ENCODE measurements at places on chromosomes 5 and 9.

GRCh38 chr9:101064206-101064605, 35.7 kb downstream of the PLPPR1 start:
- DNase-seq, result no peak

- DNase-seq, result no peak
These were observed 34.2 kb downstream of the LYRM7 start for GRCh38 chr5:131204964-131205363.

DNA sequence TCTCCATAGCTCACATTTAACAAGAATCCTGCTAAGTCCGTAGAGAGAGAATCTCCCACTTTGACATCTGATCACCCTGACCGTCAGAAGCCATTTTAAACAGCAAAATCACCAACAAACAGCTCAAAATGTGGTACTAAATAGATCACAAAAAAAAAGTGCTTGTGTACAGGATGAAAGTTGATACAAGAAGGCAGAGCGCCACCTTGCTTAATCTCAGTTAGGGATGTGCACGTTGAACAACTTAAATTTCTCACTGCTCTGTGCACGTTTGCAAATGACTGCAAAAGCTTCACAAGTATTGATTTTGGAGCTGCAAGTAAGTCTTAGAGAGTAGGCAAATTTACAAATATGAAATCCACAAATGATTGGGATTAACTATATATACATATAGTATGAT, 63.1 kb upstream of the NREP start:
- no peak for DNase-seq

- DNase-seq, result peak; percentile 5
These were observed 36.1 kb upstream of the OSMR start for GRCh38 chr5:38809388-38810359.

GRCh38 chr9:125747765-125748445, 732 bp downstream of the PBX3 start:
- DNase-seq, result peak; percentile 12

GRCh38 chr5:81334304-81335061, 33.1 kb downstream of the ZCCHC9 start:
- no peak for DNase-seq

- DNase-seq, result no peak
These were observed 197.0 kb upstream of the VLDLR start for GRCh38 chr9:2424619-2425033.

DNA sequence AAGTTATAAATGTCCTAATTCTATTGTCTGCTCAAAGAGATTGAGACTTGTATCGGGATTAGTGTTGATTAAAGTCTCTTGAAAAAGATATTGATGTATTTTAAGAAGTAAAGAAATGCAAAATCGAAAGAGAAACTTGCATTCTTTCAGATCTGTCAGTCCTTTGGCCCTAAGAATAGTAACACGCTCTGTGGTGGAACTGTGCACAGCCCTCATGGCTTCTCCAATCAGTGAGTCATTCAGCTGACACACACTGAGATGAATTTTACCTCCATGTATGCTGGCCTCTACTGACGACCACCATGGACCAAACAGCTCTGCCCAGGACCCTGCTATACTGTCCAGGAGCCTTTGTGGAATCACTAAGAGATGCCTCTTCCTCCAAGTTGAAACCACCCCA, 232.4 kb downstream of the ESM1 start:
- no peak for DNase-seq

- no peak for DNase-seq
These were observed 3.4 kb downstream of the MGAT1 start for GRCh38 chr5:180799194-180799593.

DNA sequence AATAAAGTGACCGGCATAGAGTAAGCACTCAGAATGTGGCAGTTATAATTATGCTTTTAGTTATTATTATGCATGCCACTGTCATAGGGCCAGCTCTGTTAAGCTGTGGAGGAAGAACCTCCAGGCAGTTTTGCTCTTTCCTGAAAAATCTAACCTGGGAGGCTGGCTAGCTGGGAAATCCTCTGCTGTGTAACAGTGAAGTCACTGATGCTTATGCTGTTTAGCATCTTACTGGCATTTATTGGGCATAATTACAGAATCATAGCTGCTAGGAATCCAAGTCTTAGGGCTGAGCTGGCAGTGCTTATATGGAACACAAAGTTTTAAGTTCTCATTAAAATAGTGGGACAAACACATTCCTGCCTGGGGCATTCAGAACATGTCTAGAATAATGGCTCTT, 5.5 kb upstream of the GSN start:
- DNase-seq, result no peak

GRCh38 chr5:27191786-27192510, 153.6 kb upstream of the CDH9 start:
- no peak for DNase-seq

- no peak for DNase-seq
These were observed 137.7 kb upstream of the LMX1B start for GRCh38 chr9:126475933-126476555.

DNA sequence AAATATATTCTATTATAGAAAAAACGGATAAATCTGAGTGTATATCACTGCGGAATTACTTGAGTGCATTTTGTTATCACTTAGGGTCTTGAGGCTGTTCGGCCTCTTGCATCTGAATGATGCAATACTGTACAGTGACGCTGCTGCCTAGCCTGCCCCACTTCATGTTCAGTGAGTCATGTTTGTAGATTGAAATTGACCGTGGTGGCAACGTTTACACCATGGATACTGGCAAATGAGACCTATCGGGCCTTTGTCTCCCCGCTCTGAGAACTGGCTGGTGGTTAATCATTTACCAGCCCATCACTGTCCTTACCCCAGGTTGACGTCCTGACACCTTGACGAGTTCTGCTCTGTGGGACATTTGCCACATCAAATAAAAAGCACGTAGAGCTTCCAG, 510.1 kb upstream of the ADAMTS16 start:
- DNase-seq, result no peak

GRCh38 chr5:83026930-83027687, 50.1 kb downstream of the TMEM167A start:
- no peak for DNase-seq

- no peak for DNase-seq
These were observed 20.7 kb downstream of the UBAP2 start for GRCh38 chr9:34027845-34028574.

GRCh38 chr9:109742776-109743348, 37.1 kb upstream of the PALM2AKAP2 start:
- no peak for DNase-seq

DNA sequence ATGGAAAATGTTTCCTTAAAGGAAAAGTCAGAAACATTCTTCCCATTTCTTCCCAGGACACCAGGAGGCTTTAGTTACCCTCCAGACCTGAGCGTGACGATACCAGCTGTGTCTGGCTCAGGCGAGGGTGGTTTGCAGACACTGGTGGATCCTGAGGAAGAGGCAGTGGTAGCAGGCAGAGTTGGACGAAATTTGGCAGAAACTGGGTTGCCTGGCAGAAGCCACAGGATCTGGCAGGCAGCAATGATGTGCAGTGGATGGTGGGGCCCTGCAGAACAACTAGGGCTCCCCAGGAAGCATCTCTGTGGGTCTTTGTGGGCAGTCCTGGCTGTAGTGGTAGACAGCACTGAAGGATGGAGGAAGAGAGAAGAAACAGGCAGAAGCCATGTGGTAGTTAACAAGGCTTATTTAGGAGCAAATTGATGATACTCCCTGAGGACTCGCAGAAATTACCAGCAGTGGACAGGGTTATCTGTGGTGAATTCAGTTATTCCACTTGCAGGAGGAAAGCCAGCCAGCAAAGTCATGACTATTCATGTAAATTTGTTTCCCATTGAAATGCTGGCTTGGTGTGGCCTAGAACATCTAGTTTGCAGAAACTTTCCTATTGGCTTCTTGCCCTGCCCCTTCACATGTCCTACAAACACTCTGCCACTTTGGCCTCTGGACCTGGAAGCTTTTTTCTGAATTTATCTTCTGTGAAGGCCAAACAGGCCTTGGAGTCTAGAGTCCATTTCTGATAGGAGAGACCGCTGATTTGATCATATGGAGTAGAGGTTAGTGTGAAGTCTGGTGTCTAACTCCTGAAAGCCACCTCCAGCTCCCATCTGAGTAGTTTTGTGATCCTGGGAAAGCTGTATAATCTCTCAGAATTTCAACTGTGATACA, 212.0 kb downstream of the DMRT2 start:
- no peak for DNase-seq

GRCh38 chr5:134086225-134086942, 28.1 kb upstream of the TCF7 start:
- no peak for DNase-seq

DNA sequence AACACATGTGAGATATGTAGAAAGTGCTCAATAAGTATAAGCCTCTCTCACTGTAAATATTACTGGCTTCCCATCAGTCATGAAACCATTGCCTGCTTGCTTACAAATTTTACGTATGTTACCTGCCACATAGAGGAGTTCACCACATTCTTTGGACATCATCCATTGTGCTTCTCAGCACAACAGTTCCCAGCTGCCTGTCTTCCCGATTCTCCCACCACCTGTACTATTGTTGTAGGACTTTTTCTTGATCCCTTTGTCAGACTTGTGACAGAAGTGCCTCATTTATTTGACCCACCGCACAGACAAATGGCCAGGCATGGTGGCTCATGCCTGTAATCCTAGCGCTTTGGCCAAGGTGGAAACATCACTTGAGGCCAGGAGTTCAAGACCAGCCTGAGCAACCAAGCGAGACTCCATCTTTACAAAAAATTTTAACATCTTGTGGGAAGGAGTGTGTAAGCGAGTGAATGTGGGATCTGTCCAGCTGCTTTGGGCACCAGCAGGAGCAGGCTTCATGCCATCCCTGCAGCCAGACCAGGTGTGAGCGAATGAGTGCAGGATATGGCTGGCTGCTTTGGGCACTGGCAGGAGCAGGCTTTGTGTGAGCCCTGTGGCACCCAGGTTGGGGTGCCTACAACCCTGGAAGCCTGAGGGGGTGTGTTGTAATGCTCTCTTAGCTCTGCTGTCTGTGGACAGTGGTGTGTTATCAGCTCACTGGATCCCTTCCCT, 139.9 kb upstream of the ELL2 start:
- DNase-seq, result no peak

DNA sequence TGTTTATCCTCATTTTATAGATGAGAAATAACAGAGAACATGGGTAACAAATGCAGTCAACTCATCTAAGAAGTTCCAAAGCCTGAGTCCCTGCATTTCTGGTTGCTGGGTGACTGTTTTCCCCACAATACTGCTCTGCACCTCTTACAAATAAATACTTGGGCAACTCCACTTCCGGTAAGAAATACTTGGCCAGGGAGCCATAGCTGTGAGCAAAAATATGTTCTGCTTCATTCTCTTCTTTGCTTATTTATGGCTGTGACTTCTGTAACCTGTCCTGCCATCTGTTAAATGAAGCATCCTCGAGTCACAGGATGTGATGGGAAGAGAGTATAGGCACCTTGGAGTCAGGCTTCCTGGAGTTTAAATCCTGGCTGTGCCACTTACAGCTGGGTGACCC, 49.9 kb downstream of the GDNF start:
- DNase-seq, result no peak

GRCh38 chr5:83785176-83785668, 64.6 kb upstream of the HAPLN1 start:
- DNase-seq, result no peak

GRCh38 chr5:36765876-36766275, 110.7 kb upstream of the NIPBL start:
- DNase-seq, result no peak

- no peak for DNase-seq
These were observed 25.2 kb downstream of the GIN1 start for GRCh38 chr5:103094737-103095136.

- no peak for DNase-seq
These were observed 402.1 kb downstream of the PRELID2 start for GRCh38 chr5:145433077-145433476.

- DNase-seq, result no peak
These were observed 189.1 kb downstream of the RANBP17 start for GRCh38 chr5:171050916-171051315.

DNA sequence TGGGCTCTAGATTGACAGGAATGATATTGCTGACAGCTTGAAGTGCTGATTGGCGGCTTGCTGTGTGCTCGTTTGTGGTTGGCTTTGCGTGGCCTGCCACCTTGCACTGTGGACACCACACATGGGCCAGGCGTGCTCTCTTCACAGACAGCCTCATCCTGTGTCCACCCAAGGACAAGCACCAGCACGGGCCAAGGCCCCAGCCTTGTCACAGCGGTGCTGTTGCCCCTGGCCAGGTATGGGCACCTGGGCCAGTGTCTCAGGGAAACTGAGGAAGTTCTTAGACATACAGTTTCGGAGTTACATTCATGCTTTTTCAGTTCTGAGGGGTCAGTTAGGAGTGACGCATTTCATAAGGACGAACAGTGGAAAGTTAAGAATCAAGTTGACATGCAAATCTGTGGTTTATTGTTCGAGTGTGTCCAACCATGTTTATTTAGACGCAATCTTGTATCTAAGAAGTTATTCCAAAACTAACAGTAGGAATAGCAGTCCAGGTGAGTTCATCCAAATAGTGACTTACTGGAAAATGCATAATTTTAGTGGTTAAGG, 125.9 kb downstream of the EHMT1 start:
- no peak for DNase-seq

GRCh38 chr5:150189728-150190502, at the start of gene SLC6A7:
Gene SLC6A7, plus strand, starts transcription at chr5:150190062. Its CDS starts 266 bp downstream, at chr5:150190328.
- no peak for DNase-seq

GRCh38 chr9:115022760-115023434, 92.5 kb upstream of the TNFSF8 start:
- DNase-seq, result no peak

All from stimulated activated CD8-positive, alpha-beta memory T cell treated with anti-CD3 and anti-CD28 coated beads, Interleukin-15, amount 100 ng/mL, for 48 hours (primary cell).